MCF 10A (cell line): ENCODE measurements at places on chromosomes 2 and 18. TPM values are rescaled to one million over a fixed set of nuclear protein-coding genes. Genes with fewer than 3 reads are reported as not detected.

- H3K4me1 ChIP-seq = peaks cover 5% of the 10 kb centered on the region
- H3K27me3 ChIP-seq = no peaks in the 10 kb centered on the region
- H3K4me3 ChIP-seq = no peak overlapping the region
- no peak for DNase-seq
- H3K36me3 ChIP-seq = no peaks in the 10 kb centered on the region
Measured at GRCh38 chr2:123609077-123609476, 416.0 kb upstream of the CNTNAP5 start.

ABCG8 gene
- total RNA-seq = not detected in 2 replicates

- no peak overlapping the region for H3K27ac ChIP-seq
- peak; percentile 14 for DNase-seq
- peaks cover 34% of the 10 kb centered on the region for H3K4me1 ChIP-seq
- H3K36me3 ChIP-seq = peaks cover 2% of the 10 kb centered on the region
- H3K27me3 ChIP-seq = no peaks in the 10 kb centered on the region
- no peak overlapping the region for H3K4me3 ChIP-seq
Measured at GRCh38 chr2:130834091-130834930, 2.4 kb upstream of the ARHGEF4 start.

ACTG2 gene
- total RNA-seq = not detected in 2 replicates

GTF3C2 gene
- 47.5 and 47.8 TPM in 2 replicates for total RNA-seq

NEU2 gene
- total RNA-seq = not detected in 2 replicates

TMEM198 gene
- total RNA-seq = 5.3 and 6.3 TPM in 2 replicates

DNA sequence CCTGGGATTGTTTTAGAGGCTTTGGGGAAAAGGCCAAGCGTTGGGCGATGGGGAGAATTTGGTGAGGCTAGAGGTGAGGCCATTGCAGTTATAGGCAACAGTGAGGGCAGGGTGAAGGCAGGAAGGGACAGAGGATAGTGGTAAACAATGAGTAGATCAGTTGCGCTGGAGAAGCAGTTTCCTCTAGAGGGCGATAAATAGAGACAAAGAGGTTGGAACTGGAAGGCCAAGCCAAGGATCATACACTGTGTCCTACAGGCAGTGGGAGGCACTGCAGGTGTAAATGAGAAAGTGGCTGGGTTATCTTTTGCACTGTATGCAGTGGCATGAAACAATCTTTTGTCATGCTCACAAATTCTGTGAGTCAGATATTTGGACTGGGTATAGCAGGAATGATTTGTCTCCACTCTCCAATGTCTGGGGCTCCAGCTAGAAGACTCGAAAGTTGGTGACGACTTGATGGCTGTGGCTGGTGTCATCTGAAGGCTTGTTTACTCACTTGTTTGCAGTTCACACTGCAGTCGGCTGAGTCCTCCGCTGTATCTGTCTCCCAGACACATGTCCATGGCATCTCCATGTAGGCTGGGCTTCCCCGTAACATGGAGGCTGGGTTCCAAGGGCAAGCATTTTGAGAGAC is 82.1 kb downstream of the TNP1 start:
- no peak overlapping the region for H3K27ac ChIP-seq
- DNase-seq = peak; percentile 88
- H3K27me3 ChIP-seq = no peaks in the 10 kb centered on the region
- no peak overlapping the region for H3K4me3 ChIP-seq
- peaks cover 12% of the 10 kb centered on the region for H3K4me1 ChIP-seq
- H3K36me3 ChIP-seq = no peaks in the 10 kb centered on the region

SLC4A5 gene
- total RNA-seq = 0.12 and 0.70 TPM in 2 replicates

DNA sequence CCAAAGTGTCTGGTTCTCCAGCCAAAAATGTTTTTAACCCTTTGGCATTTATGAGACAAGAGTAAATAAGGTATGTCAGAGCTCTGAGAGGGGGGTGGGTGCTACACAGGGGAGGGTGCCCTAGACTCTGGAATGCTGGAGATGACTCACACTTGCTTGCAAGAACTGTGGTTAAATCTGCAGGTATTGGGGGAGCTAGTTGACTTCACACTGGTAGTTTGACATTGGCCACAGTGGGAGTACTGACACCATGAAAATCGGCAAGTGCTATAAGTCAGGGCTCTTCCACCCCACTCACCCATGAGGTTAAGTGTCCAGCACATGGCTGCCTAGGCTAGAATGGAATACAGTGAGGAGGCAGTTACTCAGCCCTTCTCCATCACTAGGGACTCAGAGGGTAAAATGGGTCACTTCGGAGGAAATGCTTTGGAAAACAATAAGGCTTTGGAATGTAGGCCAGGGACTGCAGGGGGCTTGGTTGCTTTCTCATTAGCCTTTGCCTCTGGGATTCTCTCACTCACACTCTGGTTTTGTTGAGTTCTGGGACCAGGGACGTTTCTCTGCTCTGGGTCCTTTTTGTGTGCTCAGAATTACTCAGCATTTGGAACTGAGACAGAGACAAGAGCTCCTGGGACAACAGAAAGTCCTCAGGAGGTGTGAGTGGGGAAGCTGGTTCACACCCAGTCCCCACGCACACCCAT is 91.6 kb downstream of the ACKR3 start:
- peaks cover 37% of the 10 kb centered on the region for H3K4me1 ChIP-seq
- no peaks in the 10 kb centered on the region for H3K36me3 ChIP-seq
- no peak overlapping the region for H3K4me3 ChIP-seq
- no peaks in the 10 kb centered on the region for H3K27me3 ChIP-seq
- peak overlapping the region; percentile 35 for H3K27ac ChIP-seq

DNA sequence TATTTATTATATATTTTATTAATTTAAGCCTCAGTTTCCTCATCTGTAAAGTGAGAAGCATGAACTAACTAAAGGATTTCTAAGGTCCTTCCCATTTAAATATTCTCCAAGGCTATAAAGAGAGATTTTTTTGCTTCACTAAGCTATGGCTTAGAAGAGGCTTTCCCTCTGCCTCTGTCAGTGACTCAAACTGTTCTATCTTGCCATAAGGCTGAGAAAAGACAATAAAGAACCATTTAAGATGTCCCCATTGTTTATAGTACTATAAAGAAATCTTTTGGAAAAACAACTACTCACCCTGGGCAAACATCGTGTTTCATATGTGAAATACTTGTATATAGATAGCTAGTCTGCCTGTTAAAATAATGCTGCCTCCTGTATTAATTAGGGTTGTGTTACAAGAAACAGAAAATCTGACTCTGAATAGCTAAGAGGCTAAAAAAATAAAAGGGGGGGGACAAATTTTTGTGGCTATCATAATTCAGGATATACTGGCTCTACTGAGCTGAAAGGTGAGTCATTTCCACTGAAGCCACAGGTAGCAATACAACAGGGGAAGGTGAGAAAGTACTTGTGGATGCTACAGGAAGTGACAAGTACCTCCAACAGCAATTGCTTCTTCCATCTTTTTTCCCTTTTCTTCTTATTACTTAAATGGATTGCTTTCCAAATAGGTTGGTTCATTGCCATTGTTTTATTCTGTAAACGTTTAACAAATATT is 25.4 kb downstream of the EPHA4 start:
- no peak overlapping the region for H3K4me3 ChIP-seq
- no peaks in the 10 kb centered on the region for H3K36me3 ChIP-seq
- H3K4me1 ChIP-seq = no peaks in the 10 kb centered on the region
- H3K27ac ChIP-seq = no peak overlapping the region

GBX2 gene
- total RNA-seq = not detected in 2 replicates

CMPK2 gene
- total RNA-seq = 0.40 TPM in 1 of 2 replicates, not detected in the other

GRCh38 chr2:144190908-144191605 is 328.9 kb downstream of the ZEB2 start:
- no peak overlapping the region for H3K27ac ChIP-seq
- H3K4me1 ChIP-seq = peaks cover 6% of the 10 kb centered on the region
- H3K27me3 ChIP-seq = no peaks in the 10 kb centered on the region
- DNase-seq = no peak

DNA sequence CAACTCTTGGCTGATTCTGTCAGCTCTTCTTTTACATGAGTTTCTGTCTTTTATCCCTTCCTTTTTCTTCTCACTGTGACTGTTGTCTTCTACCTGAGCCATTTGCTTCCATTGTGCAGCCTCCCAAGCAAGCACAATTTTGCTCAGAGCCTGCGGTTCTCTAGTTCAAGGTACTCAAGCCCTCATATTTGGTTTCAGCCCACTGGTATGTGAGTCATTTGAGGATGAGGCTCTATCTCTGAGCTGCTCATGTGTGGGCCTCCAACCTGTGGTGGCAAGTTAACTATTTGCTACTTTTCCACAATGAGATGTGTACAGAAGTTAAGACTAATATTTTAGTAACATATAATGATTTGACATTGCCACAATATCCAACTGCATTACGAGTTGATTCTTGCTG is 183.0 kb downstream of the PHLPP1 start:
- H3K27me3 ChIP-seq = no peaks in the 10 kb centered on the region
- DNase-seq = no peak
- no peaks in the 10 kb centered on the region for H3K4me1 ChIP-seq

GRCh38 chr2:241130316-241130715 is 19.0 kb downstream of the PASK start:
- DNase-seq = no peak
- no peak overlapping the region for H3K27ac ChIP-seq

ST8SIA5 gene
- not detected in 2 replicates for total RNA-seq

GRCh38 chr2:122031544-122032263 is 276.3 kb downstream of the TSN start:
- H3K27me3 ChIP-seq = no peaks in the 10 kb centered on the region
- peaks cover 10% of the 10 kb centered on the region for H3K4me1 ChIP-seq
- H3K4me3 ChIP-seq = no peak overlapping the region
- no peaks in the 10 kb centered on the region for H3K36me3 ChIP-seq

- no peaks in the 10 kb centered on the region for H3K27me3 ChIP-seq
- no peak overlapping the region for H3K4me3 ChIP-seq
- no peak for DNase-seq
- H3K4me1 ChIP-seq = peaks cover 22% of the 10 kb centered on the region
- no peak overlapping the region for H3K27ac ChIP-seq
Measured at GRCh38 chr2:215826838-215827441, 186.4 kb downstream of the MREG start.

DNA sequence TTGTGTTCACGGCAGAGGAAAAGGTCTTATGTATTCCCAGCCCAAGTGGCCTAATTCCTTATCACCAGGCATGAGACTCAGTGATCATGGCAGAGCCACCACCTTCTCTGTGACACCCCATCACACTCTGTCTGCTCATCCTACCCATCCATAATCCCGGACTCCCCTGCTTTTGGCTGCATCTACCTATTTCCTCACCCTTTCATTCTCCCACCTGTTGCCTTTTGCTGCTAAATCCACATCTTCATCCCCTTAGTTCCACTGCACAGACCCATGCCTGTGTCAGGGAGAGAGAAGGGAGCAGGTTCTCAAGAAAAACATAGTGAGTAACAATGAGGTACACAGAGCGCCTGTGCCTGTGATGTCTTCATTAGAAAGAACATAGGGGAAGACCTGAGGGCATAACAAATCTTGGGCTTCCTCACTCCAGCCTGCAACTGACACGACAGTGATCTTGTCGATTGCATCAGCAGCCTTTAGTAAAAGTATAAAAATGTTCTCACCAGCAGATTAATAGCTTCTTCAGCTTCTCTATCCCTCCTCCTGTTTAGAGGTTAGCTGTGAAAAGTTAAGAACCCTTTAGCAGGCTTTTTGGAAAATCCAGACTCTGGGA is 246.5 kb upstream of the SPRED2 start:
- H3K36me3 ChIP-seq = no peaks in the 10 kb centered on the region
- DNase-seq = peak; percentile 58
- no peaks in the 10 kb centered on the region for H3K27me3 ChIP-seq
- peak overlapping the region; percentile 57 for H3K27ac ChIP-seq
- H3K4me3 ChIP-seq = peak overlapping the region; percentile 41
- peaks cover 14% of the 10 kb centered on the region for H3K4me1 ChIP-seq

- peaks cover 96% of the 10 kb centered on the region for H3K36me3 ChIP-seq
- H3K27me3 ChIP-seq = no peaks in the 10 kb centered on the region
- no peak overlapping the region for H3K27ac ChIP-seq
- DNase-seq = no peak
Measured at GRCh38 chr2:105362862-105363591, 25.7 kb downstream of the C2orf49 start.

- H3K4me3 ChIP-seq = no peak overlapping the region
- no peak overlapping the region for H3K27ac ChIP-seq
- no peaks in the 10 kb centered on the region for H3K4me1 ChIP-seq
- DNase-seq = no peak
- no peaks in the 10 kb centered on the region for H3K36me3 ChIP-seq
Measured at GRCh38 chr18:75035928-75036327, 173.0 kb downstream of the PTGR3 start.

GRCh38 chr18:41462946-41463345 is 492.1 kb upstream of the PIK3C3 start:
- H3K27me3 ChIP-seq = peaks cover 13% of the 10 kb centered on the region
- no peak for DNase-seq
- H3K27ac ChIP-seq = no peak overlapping the region
- no peak overlapping the region for H3K4me3 ChIP-seq

NR4A2 gene
- total RNA-seq = 1.4 and 2.6 TPM in 2 replicates

NABP1 gene
- total RNA-seq = 81.8 and 96.3 TPM in 2 replicates

GRCh38 chr18:9066358-9066757 is 36.1 kb upstream of the NDUFV2 start:
- H3K27ac ChIP-seq = no peak overlapping the region
- H3K4me1 ChIP-seq = peaks cover 7% of the 10 kb centered on the region
- no peaks in the 10 kb centered on the region for H3K27me3 ChIP-seq

DNA sequence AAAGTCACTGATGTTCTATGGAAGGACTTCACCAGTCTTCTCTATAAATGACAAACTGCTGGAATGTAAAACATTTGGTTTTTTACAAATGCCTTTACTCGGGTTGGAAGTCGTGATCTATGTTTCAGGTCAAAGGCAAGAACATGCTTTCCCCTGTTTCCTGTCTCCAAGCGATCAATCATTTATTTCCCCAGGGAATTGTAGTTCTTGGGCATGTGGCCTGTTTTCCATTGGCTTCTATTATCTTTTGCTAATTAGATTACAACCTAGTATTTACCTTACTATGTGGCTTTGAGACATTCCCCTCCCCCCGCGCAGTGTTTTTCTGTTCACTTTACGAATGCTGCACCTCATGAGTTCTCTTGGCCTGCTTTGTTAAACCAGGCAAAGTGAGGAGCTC is 684.2 kb downstream of the EPHA4 start:
- no peak for DNase-seq
- H3K27ac ChIP-seq = no peak overlapping the region
- no peaks in the 10 kb centered on the region for H3K27me3 ChIP-seq
- no peak overlapping the region for H3K4me3 ChIP-seq

GRCh38 chr18:77058290-77058835 is 74.2 kb downstream of the MBP start:
- no peak overlapping the region for H3K4me3 ChIP-seq
- H3K27me3 ChIP-seq = no peaks in the 10 kb centered on the region
- no peak for DNase-seq
- H3K27ac ChIP-seq = no peak overlapping the region

KHK gene
- total RNA-seq = 1.7 and 2.6 TPM in 2 replicates

DNA sequence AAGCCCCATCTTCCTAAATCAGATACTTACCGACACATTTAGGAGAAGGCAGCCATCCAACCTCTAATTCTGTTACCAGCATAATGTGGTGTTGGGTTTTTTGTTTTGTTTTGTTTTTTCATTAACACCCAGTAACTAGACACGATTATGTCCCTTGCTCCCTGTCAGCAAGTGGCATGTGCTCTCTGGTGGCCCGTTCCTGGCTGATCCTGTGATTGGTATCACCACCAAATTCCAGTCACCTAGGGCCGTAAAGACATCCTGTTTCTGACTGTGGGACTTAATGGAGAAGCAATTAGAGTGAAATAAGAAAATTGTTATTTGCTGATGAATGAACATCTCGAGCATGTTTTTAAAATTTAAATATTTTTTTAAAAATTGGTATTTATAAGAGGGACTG is 5.9 kb upstream of the DLX1 start:
- DNase-seq = no peak
- H3K27ac ChIP-seq = no peak overlapping the region
- H3K4me3 ChIP-seq = no peak overlapping the region
- H3K4me1 ChIP-seq = no peaks in the 10 kb centered on the region
- no peaks in the 10 kb centered on the region for H3K27me3 ChIP-seq
- H3K36me3 ChIP-seq = no peaks in the 10 kb centered on the region

- H3K4me1 ChIP-seq = peaks cover 6% of the 10 kb centered on the region
- no peak for DNase-seq
- H3K27me3 ChIP-seq = no peaks in the 10 kb centered on the region
- no peak overlapping the region for H3K27ac ChIP-seq
- no peaks in the 10 kb centered on the region for H3K36me3 ChIP-seq
Measured at GRCh38 chr2:8659735-8660492, 21.9 kb upstream of the ID2 start.

SCN1A gene
- total RNA-seq = not detected in 2 replicates
